T-cell (primary cell): ENCODE measurements at places on chromosomes 7 and 10. TPM values are rescaled to one million over a fixed set of nuclear protein-coding genes. Genes with fewer than 3 reads are reported as not detected.

GRCh38 chr10:12381536-12382156, 32.3 kb downstream of the CAMK1D start:
- no peak for DNase-seq

Gene EMX2
- total RNA-seq, result not detected

DNA sequence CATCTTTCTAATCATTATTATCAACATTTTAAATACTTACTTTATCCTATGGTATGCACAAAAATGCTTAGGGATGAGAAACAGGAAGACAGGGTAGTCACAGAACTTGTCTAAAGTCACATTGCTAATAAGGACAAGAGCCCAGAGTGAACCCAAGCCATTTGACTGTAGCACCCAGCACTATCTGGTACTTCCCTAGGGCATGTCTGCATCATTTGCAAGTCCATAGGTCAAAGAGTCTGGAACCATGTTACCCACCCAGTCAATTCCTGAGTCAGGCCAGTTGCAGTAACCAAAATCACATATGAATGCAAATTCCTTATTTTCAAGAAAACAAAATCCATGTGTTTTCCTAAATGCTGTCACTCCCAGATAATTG, 19.1 kb downstream of the ASAH2 start:
- DNase-seq, result no peak

Gene CPXM2
- not detected for total RNA-seq

- DNase-seq, result no peak
Measured at GRCh38 chr10:114042895-114043531, 653 bp upstream of the ADRB1 start.

Gene MYH16
- not detected for total RNA-seq

DNA sequence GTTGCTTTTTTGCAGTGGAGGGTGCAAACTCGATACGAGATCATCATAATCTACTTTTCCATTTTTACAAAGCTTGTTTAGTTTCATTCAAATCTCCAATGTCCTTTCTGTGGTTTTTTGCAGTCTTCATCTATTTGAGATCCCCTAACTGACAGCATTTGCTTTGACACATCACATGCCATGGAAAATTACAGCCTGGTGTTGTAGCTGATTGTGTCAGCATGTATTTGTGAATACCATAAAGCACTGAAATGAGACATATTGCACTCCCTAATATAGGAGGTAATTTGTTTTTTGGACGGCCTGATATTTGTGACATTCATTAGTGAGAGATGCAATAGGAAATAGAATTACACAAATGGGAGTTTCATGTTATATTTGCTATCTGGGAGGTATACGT, 620.8 kb downstream of the KCNMA1 start:
- no peak for DNase-seq

- no peak for DNase-seq
Measured at GRCh38 chr7:105673367-105674084, 92.2 kb upstream of the EFCAB10 start.

Gene FAM20C
- 1.2 TPM for total RNA-seq

Gene ENTPD1
- 2.3 TPM for total RNA-seq

- no peak for DNase-seq
Measured at GRCh38 chr10:106741006-106741530, 423.4 kb downstream of the SORCS1 start.

DNA sequence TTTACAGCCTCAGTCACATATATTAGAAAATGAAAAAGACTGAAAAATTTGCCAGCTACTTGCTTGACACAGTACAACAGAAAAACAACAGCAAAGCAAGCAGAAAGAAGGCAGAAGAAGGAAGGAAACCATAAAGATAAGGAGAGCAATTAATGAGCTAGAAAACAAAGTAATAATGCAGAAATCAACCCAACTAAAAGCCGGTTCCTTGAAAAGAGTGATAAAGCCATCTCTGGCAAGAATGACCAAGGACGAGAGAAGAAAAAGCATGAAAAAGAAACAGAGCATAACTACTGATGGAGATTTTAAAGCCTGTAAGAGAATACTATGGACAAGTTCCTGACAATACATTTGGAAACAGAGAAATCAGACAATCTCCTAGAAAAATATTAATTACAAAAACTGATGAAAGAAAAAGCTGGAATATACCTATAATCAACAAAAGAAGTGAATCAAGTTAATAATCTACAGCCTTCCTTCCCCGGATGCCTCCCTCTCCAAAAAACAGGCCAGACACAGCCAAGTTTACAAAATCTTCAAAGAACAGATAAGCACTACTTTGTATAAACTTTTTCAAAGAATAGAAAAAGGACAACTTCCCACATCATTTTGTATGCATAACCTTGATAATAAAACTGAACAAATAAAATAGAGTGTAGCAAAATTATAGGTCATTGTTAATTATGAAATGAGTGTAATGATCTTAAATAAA, 204.0 kb downstream of the BAMBI start:
- DNase-seq, result no peak

- no peak for DNase-seq
Measured at GRCh38 chr10:128476368-128476725, 350.1 kb upstream of the MKI67 start.

DNA sequence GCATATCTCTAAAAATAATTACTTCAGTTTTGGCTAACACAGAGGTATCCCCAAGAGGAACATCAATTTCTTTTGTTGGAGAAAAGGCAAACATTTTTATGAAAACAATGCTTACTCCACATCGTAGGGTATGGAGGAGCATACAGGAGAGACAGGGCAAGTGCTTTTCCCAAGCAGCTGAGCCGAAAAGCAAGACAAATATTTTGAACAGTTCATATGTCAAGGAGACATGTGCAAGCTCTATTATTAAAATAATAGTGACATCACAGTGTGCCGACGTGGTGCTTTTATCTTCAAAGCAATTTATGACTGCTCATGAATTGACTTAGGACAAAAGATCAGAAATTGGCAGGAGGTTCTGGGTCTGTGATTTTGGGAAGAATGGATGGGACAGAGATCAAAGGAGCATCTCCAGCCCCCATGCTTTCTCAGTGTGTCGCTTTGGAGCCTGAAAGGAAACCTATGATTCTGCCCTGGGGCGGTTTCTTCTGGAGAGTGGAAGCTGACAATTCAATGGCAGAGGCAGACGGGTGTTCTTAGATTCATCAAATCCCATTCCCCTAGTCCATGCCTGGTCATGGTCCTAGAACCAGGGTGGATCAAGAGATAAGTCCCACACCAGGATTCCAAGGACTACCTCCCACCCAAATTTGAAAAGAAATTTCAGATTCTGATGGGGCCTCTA, 97.1 kb downstream of the JCAD start:
- DNase-seq, result no peak

Gene NXPH1
- not detected for total RNA-seq
